ENCODE measurements at places on chromosomes 5 and 9. TPM values are rescaled to one million over a fixed set of nuclear protein-coding genes. Genes with fewer than 3 reads are reported as not detected.
A peak's percentile ranks its signal among the peaks of the same experiment; 100 is the strongest.

DNA sequence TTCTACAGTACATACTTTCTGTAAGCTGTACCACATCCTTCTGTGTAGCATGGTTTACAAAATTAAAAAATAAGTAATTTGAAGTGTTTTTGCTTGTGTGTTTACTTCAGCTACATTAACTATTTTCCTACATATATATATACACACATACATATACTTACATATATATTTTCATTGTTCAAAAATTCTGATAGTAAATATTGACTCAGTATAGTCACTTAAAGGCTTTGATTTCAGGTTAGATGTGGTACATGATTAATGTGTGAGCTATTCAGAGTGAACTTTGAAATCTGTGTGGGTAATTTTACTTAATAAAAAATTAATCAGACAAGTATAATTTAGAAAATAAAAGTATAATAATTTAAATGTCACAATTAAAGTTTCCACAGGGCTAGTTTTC is 306.7 kb upstream of the CDH18 start:
- DNase-seq: no peak
- no peaks in the 10 kb centered on the region for H3K27me3 ChIP-seq
- H3K4me3 ChIP-seq: no peak overlapping the region
- no peak overlapping the region for H3K27ac ChIP-seq
- H3K4me1 ChIP-seq: no peaks in the 10 kb centered on the region

The SLC36A3 gene
- total RNA-seq: not detected

- no peak overlapping the region for H3K27ac ChIP-seq
- no peak overlapping the region for H3K4me3 ChIP-seq
- H3K27me3 ChIP-seq: no peaks in the 10 kb centered on the region
- DNase-seq: no peak
- H3K4me1 ChIP-seq: peaks cover 4% of the 10 kb centered on the region
Observed at GRCh38 chr9:92058723-92059444, 56.3 kb downstream of the SPTLC1 start.

DNA sequence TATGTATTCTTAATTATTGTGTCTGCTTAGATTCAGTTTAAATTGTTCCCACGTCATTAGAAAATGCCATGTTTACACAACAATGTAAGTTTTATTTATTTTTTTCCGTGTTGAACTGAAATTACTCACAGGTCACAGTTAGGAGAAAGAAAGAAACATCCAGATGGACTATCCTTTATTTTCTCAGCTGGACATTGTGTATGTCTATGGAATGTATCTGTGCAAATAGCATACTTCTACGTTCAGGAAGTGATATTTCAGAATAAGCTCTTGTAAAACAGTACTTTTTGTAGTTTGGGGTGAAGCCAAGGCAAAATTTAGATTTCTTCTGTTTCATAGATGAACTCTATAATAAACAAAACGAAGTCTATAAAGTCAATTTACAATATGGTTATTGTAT is 249.0 kb upstream of the ZNF608 start:
- no peaks in the 10 kb centered on the region for H3K4me1 ChIP-seq
- no peak overlapping the region for H3K4me3 ChIP-seq
- no peaks in the 10 kb centered on the region for H3K36me3 ChIP-seq
- no peak overlapping the region for H3K27ac ChIP-seq
- H3K27me3 ChIP-seq: no peaks in the 10 kb centered on the region

The DNAI1 gene
- not detected for total RNA-seq

- H3K36me3 ChIP-seq: no peaks in the 10 kb centered on the region
- no peak overlapping the region for H3K27ac ChIP-seq
- no peaks in the 10 kb centered on the region for H3K4me1 ChIP-seq
- no peak for DNase-seq
- no peak overlapping the region for H3K4me3 ChIP-seq
- peaks cover 3% of the 10 kb centered on the region for H3K27me3 ChIP-seq
Observed at GRCh38 chr9:135098400-135099105, 11.1 kb downstream of the OLFM1 start.

The EFNA5 gene
- not detected for total RNA-seq

DNA sequence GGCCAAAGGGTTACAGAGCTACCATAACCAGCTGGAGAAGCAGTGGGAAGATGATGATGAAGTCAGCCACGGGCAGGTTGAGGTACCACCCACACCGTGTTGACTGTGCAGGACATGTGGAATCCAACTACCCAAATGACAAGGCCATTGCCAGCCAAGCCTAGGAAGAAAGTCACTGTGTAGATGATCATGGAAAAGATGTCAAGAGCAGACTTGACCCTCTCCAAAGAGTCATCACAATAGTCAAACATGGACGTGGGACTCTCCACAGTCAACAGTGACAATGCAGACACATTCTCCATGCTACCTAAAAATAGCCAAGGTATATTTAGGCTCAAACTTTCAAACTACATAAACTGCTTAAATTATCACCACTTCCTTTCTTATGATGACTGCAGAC is 20.9 kb upstream of the SPINK1 start:
- H3K36me3 ChIP-seq: no peaks in the 10 kb centered on the region
- no peak overlapping the region for H3K4me3 ChIP-seq
- H3K27ac ChIP-seq: no peak overlapping the region
- no peak for DNase-seq
- H3K27me3 ChIP-seq: peaks cover 4% of the 10 kb centered on the region

DNA sequence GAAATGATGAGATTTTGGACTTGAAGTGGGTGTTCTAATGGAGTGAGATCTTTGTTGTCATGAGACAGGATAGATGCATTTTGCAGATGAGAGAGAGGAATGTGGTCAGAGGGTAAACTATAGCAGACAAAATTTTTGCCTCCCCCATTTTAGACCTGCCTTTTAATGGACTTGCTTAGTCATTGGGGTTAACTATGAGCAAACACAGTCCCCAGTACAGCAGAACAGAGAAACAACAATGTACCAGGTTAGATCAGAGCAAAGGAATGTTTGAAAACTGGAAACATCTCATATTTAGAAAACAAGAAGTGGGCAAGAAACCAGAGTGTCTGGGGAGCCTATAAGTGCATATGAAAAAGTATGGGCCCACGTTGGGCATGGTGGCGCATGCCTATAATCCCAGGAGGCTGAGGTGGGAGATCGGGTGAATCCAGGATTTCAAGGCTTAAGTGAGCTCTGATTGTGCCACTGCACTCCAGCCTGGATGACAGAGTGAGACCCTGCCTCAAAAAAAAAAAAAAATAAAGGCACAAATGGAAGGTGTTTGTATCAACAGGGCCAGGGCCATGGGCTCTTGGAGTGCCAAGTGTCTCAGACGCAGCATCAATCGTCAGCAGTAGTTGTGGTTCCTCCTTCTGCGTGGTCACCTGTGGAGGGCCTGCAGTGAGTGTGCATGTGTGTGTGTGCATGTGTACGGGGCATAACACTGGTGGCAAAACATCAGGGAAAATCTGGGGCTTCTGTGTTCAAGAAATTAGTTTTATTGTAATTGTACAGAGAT is 214.4 kb upstream of the S1PR3 start:
- H3K27me3 ChIP-seq: peaks cover 4% of the 10 kb centered on the region
- no peaks in the 10 kb centered on the region for H3K4me1 ChIP-seq

GRCh38 chr9:89718651-89719050 is 113.8 kb downstream of the GADD45G start:
- H3K36me3 ChIP-seq: no peaks in the 10 kb centered on the region
- H3K27me3 ChIP-seq: no peaks in the 10 kb centered on the region
- peaks cover 18% of the 10 kb centered on the region for H3K4me1 ChIP-seq
- no peak overlapping the region for H3K4me3 ChIP-seq
- DNase-seq: no peak
- H3K27ac ChIP-seq: no peak overlapping the region

The PPP3R2 gene
- not detected for total RNA-seq

The SCGB3A1 gene
- not detected for total RNA-seq

DNA sequence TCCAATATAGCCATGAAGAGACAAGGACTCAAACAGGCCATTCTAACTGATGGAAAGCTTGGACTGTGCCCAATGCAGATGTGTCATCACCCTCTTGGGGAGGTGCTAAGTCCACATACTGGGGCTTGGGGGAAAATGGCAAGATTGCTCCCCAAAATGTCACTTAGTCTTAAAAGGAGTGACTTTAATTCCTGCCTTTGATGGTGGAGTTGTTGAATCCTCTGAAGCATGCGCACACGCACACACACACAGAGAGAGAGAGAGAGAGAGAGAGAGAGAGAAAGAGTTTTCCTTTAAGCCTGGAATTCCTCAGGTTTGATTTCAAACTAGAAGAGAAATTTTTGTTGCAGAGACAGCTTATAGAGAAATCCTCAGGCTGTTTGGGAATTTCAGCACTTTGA is 161.9 kb upstream of the GAS1 start:
- no peak overlapping the region for H3K4me3 ChIP-seq
- H3K27ac ChIP-seq: no peak overlapping the region
- DNase-seq: no peak
- no peaks in the 10 kb centered on the region for H3K27me3 ChIP-seq
- no peaks in the 10 kb centered on the region for H3K36me3 ChIP-seq

GRCh38 chr9:123468541-123468940 is 112.5 kb downstream of the CRB2 start:
- no peaks in the 10 kb centered on the region for H3K4me1 ChIP-seq
- H3K27me3 ChIP-seq: no peaks in the 10 kb centered on the region
- no peak overlapping the region for H3K27ac ChIP-seq
- H3K4me3 ChIP-seq: no peak overlapping the region
- H3K36me3 ChIP-seq: no peaks in the 10 kb centered on the region

GRCh38 chr5:81893961-81894360 is 77.9 kb upstream of the ATG10 start:
- H3K27me3 ChIP-seq: no peaks in the 10 kb centered on the region
- H3K27ac ChIP-seq: no peak overlapping the region
- no peaks in the 10 kb centered on the region for H3K36me3 ChIP-seq
- DNase-seq: no peak

- peak overlapping the region; percentile 98 for H3K27ac ChIP-seq
- no peaks in the 10 kb centered on the region for H3K27me3 ChIP-seq
- DNase-seq: no peak
- peaks cover 83% of the 10 kb centered on the region for H3K4me1 ChIP-seq
Observed at GRCh38 chr9:133139246-133140173, 18.5 kb upstream of the RALGDS start.

GRCh38 chr9:130606887-130607600 is 27.7 kb downstream of the FUBP3 start:
- no peaks in the 10 kb centered on the region for H3K27me3 ChIP-seq
- H3K4me1 ChIP-seq: no peaks in the 10 kb centered on the region
- H3K27ac ChIP-seq: no peak overlapping the region
- peaks cover 21% of the 10 kb centered on the region for H3K36me3 ChIP-seq
- no peak overlapping the region for H3K4me3 ChIP-seq
- no peak for DNase-seq

GRCh38 chr9:133576875-133577736 is 32.1 kb downstream of the FAM163B start:
- no peaks in the 10 kb centered on the region for H3K4me1 ChIP-seq
- H3K27me3 ChIP-seq: no peaks in the 10 kb centered on the region
- H3K4me3 ChIP-seq: no peak overlapping the region
- no peak for DNase-seq
- no peaks in the 10 kb centered on the region for H3K36me3 ChIP-seq

The CTXN3 gene
- not detected for total RNA-seq

The TAF1L gene
- not detected for total RNA-seq

GRCh38 chr9:27336829-27337228 is 39.9 kb upstream of the EQTN start:
- no peak for DNase-seq
- H3K27ac ChIP-seq: no peak overlapping the region
- H3K4me3 ChIP-seq: no peak overlapping the region
- H3K36me3 ChIP-seq: no peaks in the 10 kb centered on the region

GRCh38 chr5:159330131-159330800 is at the start of gene IL12B:
Gene IL12B (minus strand): TSS chr5:159330487. CDS start chr5:159326782, 3,705 bp downstream.
- H3K36me3 ChIP-seq: no peaks in the 10 kb centered on the region
- peaks cover 12% of the 10 kb centered on the region for H3K4me1 ChIP-seq

The ANKRD31 gene
- 0.52 TPM for total RNA-seq

DNA sequence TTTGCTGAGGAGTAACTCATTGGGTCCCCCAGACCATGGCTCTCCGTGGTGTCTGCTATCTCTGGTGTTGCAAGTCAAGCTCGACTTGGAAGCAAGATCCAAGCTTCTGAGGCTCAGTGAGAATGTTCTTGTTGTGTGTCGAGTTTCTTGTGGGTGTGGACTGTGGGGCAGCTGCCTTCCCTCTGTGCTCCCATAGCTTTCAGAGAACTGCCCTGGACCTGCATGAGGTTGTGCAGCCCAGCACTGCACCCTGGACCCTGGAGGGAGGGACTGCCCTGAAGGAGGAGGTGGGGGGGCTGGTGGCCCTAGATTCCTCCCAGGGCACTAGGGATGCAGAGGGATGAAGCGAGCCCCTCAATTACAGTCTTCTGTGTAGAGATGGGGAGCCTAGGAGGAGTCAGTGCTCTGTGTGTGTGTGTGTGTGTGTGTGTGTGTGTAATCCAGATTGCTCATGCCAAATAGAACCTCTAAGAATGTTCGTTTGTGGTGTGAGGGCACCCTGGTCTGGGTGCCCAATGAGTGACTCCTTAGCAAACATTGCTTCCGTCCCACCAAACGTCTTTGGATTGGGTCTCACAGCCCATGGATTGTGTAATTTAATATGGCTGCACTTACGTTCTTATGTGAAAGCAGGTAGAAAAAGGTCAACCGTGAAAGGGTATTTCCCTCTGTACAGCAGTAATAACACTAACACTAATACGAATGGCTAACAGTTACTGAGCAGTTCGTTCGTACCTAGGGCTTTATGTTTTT is 143.3 kb upstream of the LMX1B start:
- peak overlapping the region; percentile 76 for H3K27ac ChIP-seq
- DNase-seq: no peak
- peaks cover 55% of the 10 kb centered on the region for H3K4me1 ChIP-seq
- no peaks in the 10 kb centered on the region for H3K36me3 ChIP-seq
